Cortex of kidney (tissue), 1 donor: ENCODE measurements at places on chromosomes 11 and 22.

DNA sequence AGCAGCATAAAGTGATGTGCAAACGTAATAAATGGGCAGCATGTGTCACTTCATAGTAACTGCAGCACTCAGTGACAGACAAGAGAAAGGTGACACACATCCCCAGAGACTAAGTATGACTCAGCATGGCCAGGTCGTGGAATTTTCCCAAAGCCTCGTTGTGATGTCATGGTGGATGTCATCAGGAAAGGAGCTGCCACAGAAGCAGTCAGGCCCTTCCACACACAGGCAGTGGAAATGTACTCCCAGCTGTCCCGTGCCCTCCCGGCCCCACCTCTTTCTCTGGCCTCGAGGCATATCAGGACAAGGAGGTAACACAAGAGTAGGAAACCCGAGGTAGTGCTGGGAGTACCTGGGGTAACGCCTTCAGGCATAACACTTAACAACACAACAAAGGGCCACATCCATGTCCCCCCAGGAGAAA lies 8.1 kb downstream of the PC start:
- DNase-seq = no peak

DNA sequence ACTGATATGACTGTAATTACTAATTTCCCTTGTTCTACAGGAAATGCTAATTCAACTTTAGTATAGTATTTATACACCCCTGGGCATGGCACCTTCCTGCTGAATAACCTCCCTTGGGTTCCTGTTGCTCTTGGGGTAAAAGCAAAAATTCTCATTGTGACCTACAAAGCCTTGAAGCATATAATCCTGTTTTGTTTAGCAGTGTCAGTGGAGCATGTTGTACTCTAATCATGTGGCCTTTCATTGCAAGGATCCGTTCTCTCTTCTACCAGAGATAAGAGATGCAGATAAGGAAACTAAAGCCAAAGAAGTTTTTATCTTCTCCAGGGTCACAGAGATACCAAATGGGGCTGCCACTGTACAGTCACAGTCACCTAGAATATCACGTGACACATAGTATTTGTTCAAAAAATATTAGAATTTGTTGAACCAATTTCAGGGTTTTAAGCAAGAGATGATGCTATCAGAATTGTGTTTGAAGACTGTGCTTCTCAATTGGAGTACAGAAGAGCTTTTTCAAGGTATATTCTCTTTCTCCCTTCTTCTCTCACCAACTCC lies 25.1 kb downstream of the CSRP3 start:
- no peak for DNase-seq

DNA sequence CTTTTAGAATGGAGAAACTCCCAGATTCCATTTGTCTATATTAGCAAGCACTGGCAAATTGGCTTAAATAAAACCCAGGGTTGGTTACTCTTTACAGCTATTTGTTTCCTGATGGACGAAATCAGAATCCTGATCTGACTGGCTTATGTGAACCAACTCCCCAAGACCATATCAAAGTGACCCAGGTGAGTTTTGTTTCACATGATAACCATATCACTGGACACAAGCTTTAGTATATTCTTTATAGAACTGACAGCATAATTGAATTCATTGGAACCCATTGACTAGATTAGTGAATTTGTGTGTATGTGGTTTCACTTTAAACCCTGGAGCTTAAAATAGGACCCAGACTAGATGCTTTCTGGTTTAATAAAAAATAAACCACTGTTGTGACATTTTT lies 39.3 kb downstream of the MCAM start:
- no peak for DNase-seq

GRCh38 chr11:61601512-61601911 lies 20.6 kb upstream of the SYT7 start:
- DNase-seq = no peak

DNA sequence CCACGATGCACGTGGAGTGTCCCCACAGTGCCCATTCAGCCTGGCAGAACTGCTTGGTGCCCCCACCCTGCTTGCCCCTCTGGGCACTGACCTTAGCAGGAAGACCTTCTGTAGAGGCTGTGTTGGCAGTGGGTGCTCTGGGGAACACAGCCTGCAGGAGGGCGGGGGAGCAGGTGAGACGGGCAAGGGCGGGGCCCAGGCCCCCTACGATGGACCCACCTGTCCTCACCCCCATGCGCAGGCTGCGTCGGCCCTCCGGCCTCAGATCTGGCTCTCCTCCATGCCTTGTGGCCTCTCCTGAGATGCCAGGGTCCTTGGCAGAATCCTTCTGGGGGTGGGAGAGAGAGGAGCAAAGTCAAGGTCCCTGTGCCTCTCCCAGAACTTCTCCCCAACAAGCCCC lies 10.9 kb downstream of the CDC42BPG start:
- no peak for DNase-seq

GRCh38 chr22:44819966-44820631 lies 67.7 kb downstream of the ARHGAP8 start:
- DNase-seq = no peak
